ENCODE measurements at places on chromosomes 4 and X. TPM values are rescaled to one million over a fixed set of nuclear protein-coding genes. Genes with fewer than 3 reads are reported as not detected.

DNA sequence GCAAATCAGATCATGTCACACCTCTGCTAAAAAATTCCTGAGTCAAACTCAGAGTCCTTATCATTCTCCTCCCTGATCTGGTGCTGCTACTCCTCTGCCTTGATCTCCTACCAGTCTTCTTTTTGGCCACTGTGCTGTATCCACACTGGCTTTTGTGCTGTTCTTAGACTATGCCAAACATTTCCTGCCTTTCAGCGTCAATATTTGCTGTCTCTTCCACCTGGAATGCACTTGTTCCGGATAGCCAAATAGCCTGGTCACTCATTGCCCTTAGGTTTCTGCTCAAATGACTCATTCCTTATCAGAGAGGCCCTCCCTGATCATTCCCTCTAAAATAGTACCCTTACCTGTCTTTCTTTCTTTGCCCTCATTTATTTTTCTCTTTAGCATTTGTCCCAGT, 24.4 kb upstream of the RP2 start:
- DNase-seq = no peak

POF1B gene
- total RNA-seq = 32.8 TPM

GRCh38 chr4:87353592-87353991, 30.9 kb upstream of the HSD17B13 start:
- DNase-seq = no peak

GRCh38 chrX:25674776-25675175, 463.4 kb upstream of the MAGEB18 start:
- no peak for DNase-seq

- no peak for DNase-seq
Measured at GRCh38 chr4:127448986-127449385, 183.8 kb upstream of the INTU start.

PABPC1L2B gene
- not detected for total RNA-seq

GRCh38 chrX:96405842-96406241, 278.8 kb upstream of the DIAPH2 start:
- no peak for DNase-seq

- DNase-seq = no peak
Measured at GRCh38 chr4:180261346-180261745, 1981.9 kb upstream of the TENM3 start.

ADGRL3 gene
- 7.8 TPM for total RNA-seq

GRCh38 chr4:151781026-151781425, 20.2 kb upstream of the GATB start:
- DNase-seq = no peak

- DNase-seq = no peak
Measured at GRCh38 chr4:142064181-142064580, 427.8 kb downstream of the IL15 start.

PPP1R2C gene
- not detected for total RNA-seq

FRMPD4 gene
- under 0.01 TPM for total RNA-seq

DNA sequence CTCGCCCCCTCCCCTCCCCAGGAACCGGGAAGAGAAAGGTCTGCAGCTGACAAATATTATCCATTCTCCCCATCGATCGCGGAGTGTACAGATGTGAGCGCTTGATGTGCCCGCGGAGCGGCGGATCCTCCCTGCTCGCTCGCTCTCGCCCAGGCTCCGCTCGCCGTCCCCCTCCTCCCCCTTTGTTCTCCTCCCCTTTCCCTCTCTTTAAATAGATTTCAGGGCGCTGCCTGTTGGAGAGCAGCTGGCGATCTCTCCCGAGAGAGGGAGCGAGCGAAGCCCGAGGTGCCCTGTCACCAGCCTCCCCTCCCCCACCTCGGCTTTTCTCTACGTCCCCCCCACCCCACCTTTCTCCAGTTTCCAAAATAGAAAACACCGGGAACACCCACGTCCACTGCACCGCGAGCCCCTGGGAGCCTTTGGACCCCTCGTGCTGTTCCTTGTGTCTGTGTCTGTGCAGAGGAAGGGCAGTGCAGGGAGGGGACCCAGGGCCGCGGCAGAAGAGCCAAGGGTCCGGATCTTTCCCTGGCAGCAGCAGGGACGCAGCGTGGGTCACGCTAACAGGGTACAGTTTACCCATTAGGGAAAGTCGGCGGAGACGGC, 56.6 kb upstream of the BCOR start:
- DNase-seq = no peak

- no peak for DNase-seq
Measured at GRCh38 chr4:53234111-53234510, 131.8 kb downstream of the SCFD2 start.

GRCh38 chrX:70331161-70331560, 41.3 kb downstream of the KIF4A start:
- no peak for DNase-seq

GRCh38 chrX:71604141-71604540, 14.2 kb downstream of the CXCR3 start:
- no peak for DNase-seq

RBM47 gene
- 94.6 TPM for total RNA-seq

HERC5 gene
- total RNA-seq = 4.2 TPM

GRCh38 chr4:164930647-164931046, 46.8 kb downstream of the TRIM61 start:
- no peak for DNase-seq

BEX2 gene
- 5.4 TPM for total RNA-seq

- DNase-seq = no peak
Measured at GRCh38 chrX:129743821-129744220, 5.0 kb downstream of the XPNPEP2 start.

LNX1 gene
- 14.5 TPM for total RNA-seq

GRCh38 chr4:5791654-5792053, 80.7 kb downstream of the EVC start:
- no peak for DNase-seq

TEX13B gene
- not detected for total RNA-seq

DNA sequence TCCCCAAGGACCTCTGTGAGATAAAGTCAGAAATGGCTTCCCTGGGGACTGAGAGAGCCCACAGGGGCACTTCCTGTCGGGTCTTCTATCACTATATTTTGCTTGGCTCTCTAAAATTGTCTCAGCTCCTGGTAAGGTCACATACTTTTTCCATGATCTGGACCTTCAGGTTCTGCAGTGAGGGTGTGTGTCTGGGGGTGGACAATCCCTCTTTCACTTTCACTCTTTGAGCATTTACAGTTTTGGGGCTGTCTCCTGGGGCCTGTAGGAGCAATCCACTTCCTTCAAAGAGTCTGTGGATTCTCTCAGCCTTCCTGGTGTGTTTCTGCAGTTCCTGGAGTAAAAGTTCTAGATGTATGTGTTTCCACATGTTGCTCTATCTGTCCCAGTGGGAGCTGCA, 335.7 kb downstream of the FSTL5 start:
- no peak for DNase-seq

DNA sequence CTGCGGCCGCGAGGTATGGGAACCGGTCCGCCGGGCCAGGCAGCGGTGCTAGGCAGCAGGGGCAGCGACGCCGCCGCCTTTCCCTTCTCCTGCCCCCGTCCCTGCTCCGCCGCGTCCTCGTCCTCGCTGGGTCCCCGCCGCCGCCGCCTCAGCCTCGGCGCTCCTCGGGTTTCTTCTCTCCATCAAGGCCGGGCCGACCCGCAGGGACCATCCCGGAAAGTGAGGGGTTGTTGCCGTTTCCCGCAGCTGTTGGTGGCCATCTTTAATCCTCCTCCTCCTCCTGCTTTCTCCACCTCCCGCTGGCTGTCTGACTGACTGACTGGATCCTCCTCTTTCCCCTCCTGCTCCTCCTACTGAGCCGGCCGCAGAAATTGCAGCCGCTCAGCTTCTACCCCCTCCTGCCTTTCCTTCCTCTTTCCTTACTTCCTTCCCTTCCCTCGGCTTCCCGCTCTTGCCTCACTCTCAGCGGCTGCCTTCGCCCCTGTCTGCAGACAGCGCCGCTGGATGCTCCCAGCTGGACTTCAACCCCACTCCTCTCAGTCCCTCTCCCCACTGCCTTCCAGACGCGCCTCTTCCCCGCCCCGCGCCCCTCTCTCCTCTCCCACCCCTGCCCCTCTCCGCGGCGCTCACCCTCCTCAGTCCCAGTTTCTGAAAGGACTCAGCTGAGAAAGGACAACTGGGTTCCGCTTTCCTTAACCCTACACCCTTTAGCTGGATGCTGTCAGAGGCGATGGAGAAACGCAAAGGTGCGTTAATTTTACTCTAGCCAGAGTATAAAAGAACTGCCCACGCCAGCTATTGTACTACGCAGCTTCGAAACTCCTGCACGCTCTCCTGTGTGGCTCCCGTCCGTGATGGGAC, at the start of gene WDFY3:
Gene WDFY3 (minus strand): TSS at position 309 of the 861 bp plus-strand sequence. CDS start 106,099 bp downstream, outside the sequence.
- DNase-seq = peak; percentile 33

GRCh38 chr4:153371701-153372234, 27.3 kb downstream of the MND1 start:
- DNase-seq = no peak

GRCh38 chrX:129932016-129932820, 26.3 kb downstream of the UTP14A start:
- peak; percentile 75 for DNase-seq

DNA sequence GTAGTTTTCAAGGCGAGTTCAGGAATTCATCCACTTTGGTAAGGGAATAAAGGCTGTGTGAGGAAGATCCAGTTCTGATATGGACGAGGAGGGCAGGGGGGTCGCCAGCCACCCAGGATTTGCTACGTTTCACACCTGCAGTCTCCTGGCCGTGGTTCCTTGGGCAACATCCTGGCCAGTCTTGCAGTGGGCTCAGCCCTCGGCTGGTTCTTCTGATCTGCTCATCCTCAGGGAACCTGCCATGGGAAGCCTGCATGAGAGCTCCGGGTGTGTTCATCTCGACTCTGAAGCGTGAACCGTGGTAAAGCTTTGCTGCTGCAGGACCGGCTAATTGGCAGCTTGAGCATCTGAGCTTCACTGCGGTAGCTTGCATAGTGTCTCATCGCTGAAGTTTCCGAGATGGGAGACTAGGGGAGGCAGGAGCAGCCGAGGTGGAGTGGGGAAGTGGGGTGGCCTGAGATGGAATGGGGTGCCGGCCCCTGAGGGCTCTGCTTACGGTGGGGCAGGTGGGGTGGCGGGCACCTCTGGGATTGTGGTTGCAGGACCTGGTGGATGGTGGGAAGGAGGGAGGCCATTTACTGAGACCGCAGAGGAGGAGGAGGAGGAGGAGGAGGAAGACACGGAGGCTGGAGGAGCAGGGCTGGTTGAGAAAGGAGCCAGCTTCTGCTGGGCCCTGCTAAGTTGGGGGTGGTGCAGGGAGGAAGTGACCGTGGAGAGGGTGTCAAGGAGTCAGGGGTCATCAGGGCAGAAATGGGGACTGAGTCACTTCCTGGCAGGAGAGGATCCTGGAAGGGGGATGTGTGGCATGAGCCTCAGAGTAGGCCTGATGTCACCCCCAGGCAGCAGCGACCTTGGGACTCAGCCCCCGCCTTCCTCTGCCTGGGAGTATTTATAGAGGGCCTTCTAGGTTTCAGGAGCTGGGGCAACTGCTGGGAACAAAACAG, 213.1 kb upstream of the PSAPL1 start:
- DNase-seq = no peak

GRCh38 chr4:26815706-26816105, 44.9 kb upstream of the STIM2 start:
- DNase-seq = no peak

GRCh38 chr4:99324979-99325378, 3.8 kb upstream of the ADH1B start:
- no peak for DNase-seq

DNA sequence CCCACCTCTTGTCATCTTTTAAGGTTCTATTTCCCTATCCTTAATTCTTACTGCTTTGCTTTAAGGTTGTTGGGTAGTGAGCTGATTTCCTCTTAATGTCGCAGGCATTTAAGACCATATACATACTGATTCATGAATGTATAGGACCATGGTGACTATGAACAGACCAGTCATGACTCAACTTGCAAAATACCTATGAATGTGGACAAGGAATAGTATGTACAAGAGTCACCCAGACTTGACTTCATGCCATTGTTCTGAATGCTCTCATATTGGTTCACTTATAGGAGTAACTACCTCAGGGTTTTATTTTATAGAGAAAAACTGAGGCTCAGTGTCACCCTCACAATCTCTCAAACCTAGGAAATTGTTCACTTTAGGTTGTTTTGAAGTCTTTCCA, 44.3 kb downstream of the CCNG2 start:
- DNase-seq = no peak

DNA sequence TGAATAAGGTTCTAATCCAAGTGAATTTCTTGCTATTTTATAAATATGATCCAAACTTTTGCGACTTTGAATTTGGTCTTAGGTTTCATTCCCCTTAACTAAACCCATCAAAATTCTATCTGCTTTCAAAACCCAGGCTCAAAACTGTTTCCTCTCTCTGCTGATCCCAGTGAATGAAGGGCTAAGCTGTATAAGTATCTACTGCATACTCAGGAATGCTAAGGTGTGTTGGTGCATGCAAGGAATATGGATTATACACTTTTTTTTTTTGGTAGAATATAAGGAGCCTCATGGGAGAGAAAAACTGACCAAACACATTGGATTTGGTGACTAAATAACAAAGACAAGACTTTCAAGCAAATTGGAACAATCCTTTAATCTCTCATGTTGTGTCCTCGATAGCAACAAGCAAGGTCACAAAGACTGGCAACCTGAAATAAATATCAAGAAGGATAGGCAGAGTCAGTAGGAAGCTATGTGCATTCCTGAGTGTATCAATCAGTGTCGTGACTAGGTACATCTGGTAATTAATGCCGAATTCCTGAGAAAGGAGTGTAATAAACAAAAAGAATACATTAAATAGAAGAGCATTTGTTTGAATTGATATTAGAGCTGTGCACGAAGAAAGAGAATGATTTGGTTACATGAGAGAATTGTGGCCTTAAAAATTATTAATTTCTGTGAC, 74.3 kb upstream of the KCTD8 start:
- DNase-seq = no peak

FAM47E gene
- total RNA-seq = 0.44 TPM

DNA sequence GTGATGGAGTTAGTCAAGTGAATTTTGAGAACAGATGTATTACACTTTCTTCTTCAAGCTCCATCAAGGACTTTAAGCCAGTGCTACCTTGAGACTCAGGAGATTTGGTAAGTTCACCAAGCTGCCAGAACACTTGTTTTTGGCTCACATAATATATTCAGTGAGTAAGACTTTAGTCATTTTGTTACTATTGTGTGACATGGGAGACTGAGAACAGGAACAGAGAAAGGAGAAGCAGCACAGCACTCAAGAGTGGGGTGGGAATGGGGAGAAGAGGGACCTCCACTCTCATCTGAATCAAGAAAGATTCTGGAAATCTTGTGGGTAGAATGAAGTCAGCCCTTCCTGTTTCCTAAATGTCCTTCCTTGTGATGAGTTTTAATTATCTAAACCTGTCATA, 87.3 kb upstream of the TET2 start:
- DNase-seq = no peak

CDS1 gene
- 25.2 TPM for total RNA-seq

PAK3 gene
- 0.70 TPM for total RNA-seq

DNA sequence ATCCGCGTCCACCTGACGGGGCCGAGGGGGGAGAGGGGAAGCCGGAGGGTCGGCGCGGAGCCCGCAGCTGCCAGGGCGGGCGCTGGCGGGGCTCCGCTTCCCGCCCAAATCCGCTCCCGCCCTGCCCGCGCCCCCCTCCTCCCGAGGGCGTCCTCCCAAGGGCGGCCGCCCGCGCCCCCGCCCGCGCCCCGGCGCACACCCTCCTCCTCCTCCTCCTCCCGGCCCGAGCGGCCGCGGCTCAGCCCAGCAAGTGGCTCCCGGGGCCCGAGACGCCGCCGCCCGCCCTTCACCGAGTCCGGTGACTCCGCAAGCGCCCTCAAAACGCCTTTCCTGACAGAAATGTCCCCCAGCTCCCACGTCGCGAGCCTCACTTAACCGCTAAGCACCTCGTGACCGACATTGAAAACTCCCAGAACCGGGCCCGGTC, 487 bp downstream of the HMGB2 start:
- peak; percentile 36 for DNase-seq
